ENCODE measurements at places on chromosomes 3 and 15.

- DNase-seq: no peak
Observed at GRCh38 chr15:45719490-45719889, 84.7 kb downstream of the SQOR start.

DNA sequence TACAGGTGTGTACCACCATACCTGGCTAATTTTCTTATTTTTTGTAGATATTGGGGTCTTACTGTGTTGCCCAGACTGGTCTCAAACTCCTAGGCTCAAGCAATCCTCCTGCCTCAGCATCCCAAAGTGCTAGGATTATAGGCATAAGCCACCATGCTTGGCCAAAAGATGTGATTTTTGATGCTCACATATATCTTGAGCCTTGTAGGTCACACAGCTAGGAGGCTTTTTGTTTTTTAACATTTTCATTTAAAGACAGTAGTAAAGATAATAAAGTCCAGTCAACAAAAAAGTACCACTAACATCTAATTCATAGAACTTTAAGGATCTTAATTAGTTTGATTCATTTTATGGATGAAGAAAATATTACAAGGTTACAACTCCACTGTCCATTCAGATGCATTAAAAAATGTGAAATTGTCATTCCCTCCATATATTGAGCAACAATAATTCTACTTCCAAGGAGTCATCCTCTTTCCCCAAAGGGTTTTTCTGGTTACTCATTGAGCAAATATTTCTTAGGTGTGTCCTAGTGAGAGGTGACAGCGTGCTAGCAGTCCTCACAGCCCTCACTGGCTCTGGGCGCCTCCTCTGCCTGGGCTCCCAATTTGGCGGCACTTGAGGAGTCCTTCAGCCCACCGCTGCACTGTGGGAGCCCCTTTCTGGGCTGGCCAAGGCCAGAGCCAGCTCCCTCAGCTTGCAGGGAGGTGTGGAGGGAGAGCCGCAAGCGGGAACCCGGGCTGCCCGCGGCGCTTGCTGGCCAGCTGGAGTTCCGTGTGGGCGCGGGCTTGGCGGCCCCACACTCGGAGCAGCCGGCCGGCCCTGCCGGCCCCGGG, 8.3 kb upstream of the TASOR start:
- DNase-seq: peak; percentile 35

GRCh38 chr3:129605922-129606635, 397 bp downstream of the PLXND1 start:
- DNase-seq: peak; percentile 53

DNA sequence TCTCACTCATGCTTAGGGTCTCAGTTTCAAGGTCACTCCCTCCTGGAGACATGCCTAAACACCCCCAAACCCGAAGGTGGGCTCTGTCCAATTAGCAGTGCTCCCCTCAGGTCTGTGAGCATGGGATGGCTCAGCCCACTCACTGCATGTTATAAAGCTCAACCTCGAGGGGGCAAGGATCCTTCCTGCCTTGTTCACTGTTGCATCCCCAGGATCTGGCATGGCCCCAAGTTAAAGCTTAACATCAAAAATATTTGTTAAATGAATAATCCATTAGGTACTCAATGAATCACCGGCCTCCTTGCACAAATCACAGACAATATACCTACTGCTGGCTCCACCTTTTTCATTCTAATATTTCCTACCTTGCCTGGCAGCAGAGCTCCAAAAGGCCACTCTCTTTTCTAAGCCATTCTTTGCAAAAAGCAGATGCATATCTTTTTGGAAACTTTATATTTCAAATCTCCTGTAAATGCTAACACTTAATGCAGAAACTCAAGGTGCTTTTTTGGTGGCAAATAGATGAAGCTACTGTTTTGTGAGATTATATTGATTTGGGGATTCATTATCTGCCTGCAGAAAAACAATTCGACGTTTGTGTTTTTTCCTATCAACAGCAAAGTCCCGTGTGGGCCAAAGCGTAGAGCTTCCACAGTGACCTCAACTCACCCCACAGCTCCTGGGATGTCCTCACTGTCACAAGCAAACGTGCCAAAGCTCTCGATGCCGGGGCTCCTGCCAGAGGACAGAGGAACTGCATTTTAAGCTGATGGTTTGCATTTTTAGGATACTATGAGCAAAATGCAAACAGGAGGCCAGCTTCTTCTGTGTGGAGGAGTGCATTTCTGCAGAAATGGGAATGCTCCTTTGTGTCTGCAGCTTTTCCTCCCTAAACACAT, 35.4 kb downstream of the PCOLCE2 start:
- DNase-seq: peak; percentile 38

GRCh38 chr3:23308986-23309625, 106.0 kb downstream of the UBE2E2 start:
- no peak for DNase-seq

- no peak for DNase-seq
Observed at GRCh38 chr3:53485675-53486403, 8.6 kb upstream of the CACNA1D start.

- DNase-seq: no peak
Observed at GRCh38 chr3:130865489-130865888, 28.4 kb upstream of the ATP2C1 start.

GRCh38 chr3:120528163-120528562, 68.0 kb upstream of the NDUFB4 start:
- DNase-seq: no peak

GRCh38 chr15:42349186-42349585, 10.1 kb upstream of the CAPN3 start:
- DNase-seq: peak; percentile 17

DNA sequence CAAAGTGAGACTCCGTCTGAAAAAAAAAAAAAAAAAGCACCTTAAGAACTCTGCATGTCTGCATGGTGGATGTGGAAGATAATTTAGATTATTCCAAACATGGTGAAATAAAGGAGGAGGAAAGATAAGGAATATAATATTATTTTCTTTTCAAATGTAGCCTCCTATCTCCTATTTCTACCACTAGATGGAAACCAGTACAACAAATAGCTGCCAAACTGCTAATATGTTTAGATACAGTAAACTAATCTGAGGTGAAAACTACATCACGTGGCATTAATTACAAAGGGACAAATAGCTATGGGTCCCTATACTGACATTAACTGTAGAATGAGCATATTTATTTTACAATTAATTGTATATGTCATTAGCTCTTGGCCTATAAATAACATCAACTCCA, 197.8 kb downstream of the TBC1D5 start:
- peak; percentile 15 for DNase-seq

- DNase-seq: no peak
Observed at GRCh38 chr3:99907959-99908544, 90.4 kb downstream of the CMSS1 start.

DNA sequence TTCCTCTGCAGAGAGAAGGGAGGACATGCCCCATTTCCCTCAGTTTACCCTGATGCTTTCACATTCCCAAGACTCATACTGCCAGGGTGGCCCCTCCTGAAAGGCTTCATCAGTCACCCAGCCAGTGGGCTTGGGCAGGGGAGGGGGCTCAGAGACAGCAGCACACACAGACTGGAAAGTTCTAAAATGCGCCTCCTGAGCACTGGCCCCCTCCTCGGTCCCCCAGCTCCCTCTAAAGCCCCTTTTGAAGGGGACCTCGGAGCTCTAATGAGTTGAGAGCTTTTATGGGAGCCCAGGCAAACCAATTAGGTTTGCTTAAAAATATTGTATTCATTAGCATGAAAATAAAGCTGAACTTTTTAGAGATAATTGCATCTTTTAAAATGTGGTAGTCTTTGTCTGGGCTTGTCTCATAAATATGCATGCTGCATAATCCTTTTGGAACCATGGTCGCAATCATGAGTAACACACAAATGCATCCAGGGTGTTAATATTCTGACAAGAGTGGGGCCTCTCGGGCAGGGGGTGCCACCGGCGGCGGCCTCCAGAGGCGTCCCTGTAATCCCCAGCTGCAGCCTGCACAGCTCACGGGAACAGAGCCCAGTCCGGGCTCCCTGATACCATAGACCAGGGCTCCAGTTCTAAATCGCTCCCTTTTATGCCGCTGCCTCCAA, 78.5 kb downstream of the RPLP1 start:
- DNase-seq: no peak

- no peak for DNase-seq
Observed at GRCh38 chr3:97778152-97778551, 13.6 kb downstream of the ARL6 start.

DNA sequence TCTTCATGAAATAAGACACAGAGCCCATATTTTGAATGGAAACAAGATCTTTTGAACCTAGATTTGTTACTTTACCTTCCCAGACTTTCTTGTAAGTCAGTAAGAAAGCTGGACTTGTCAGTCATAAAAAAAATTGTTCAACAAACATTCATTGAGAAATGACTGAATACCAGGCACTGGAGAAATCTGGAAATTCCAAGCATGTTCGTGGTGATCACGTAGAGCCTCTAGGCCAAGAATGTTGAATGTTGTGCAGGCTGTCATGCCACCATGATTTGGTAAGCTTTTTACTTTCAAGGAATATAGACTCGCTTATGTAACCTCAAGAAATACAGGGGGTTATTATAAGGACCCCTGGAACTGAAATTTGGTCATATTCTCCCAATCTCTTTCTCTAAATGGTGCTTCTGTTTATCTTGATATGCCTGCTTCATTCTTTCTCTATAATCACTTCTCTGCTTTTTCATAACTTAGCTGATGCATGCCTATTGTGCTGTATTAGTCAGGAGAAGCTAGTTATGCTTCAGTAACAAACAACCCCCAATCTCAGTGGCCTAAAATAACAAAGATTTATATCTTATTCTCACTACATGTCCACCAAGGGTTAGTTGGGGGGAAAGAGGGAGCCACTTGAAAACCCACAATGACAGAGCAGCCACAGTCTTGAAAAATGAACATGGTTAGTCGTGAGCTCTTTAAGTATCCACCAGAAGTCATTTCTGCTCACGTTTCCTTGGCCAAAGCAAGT, 3.4 kb upstream of the TPM1 start:
- DNase-seq: peak; percentile 96

DNA sequence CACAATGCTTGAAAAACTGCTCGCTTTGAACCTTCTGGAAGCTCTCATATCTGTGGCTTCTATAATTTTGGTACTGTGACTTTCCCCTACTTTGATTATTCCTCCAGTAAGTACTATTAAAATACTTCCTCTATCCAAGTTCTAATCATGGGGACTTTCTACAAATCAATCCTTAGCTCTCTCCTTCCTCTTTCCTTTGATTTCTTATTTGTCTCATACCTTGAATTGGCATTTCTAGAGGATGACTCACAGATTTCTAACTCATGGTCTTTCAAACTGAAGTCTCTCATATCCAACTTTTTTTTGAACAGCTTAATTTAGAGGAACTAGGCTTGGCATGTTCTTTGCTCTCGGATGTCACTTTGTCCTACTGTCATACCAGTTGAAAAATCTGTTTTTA, 241.8 kb downstream of the TBC1D5 start:
- no peak for DNase-seq

GRCh38 chr3:38548154-38548931, 52.2 kb downstream of the EXOG start:
- no peak for DNase-seq

DNA sequence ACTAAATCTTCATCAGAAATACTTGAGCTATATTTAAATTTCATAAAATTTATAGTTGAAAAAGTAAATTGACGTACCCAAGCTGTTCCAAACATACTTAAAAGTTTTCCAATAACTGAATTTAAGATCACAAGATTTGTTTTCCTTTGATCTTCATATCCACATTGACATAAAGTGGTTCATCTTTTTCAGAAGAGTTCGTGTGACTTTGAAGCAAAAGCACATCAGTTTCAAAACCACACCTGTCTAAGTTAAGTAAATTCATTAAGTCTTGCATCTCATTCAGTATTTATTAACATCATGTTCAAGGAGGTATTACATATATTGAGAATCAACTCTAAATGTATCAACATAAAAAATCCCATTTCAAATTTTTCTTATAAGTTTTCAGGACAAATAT, 79.5 kb downstream of the BFSP2 start:
- DNase-seq: no peak
